Sciatic nerve (tissue), 2 donors: ENCODE measurements at places on chromosomes 1 and 21.

DNA sequence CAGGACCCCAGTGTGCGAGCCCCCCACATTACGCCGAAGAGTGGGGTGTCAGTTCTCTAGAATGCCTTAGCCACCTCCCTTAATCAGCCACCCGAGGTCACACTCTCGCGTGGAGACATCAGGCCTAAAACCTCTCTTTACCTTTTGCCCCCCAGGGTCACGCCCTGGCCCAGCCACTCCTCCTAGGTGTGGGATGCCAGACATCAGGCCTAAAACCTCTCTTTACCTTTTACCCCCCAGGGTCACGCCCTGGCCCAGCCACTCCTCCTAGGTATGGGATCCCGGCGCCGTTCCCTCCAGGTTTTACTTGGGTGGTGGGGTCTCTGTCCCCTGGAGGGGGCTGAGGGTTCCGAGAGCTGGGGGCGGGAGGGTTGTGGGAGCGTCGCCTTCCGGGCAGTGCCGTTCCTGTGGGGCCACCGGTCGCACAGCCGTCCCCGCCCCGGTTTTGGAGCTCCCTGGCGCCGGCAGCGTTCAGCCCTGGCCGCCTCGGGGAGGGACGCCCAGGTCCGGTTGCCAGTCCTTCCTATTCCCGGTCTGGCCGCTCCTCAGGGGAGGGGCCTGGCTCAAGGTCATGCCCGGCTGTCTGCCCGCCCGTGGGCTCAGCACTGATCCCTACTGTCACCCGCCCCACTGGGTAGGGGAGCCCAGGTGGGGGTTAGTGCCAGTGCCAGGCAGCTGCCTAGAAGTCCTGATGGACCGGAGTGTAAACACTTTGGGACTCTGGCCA, 882 bp downstream of the VPS13D start:
- DNase-seq, result peak; percentile 62

GRCh38 chr1:14437417-14437918, 161.0 kb upstream of the KAZN start:
- no peak for DNase-seq

DNA sequence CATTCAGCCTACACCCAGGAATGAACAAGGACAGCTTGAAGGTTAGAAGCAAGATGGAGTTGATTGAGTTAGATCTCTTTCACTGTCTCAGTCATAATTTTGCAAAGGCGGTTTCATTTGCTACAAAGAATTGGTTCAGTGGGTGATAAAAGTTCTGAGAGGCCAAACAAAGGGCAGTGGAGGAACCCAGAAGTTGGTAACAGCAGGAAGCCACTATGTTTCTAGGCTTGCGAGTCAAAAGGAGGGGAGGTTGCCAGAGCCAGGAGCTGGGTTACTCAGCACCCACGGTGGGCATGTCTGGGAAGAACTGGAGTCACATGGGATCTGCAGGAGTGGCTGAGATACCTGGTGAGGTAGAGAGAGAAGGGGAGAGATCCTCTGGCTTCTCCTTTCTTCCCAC, 64.2 kb upstream of the MRPS6 start:
- no peak for DNase-seq

- DNase-seq, result no peak
Observed at GRCh38 chr21:45161038-45161945, 86.9 kb downstream of the ADARB1 start.

DNA sequence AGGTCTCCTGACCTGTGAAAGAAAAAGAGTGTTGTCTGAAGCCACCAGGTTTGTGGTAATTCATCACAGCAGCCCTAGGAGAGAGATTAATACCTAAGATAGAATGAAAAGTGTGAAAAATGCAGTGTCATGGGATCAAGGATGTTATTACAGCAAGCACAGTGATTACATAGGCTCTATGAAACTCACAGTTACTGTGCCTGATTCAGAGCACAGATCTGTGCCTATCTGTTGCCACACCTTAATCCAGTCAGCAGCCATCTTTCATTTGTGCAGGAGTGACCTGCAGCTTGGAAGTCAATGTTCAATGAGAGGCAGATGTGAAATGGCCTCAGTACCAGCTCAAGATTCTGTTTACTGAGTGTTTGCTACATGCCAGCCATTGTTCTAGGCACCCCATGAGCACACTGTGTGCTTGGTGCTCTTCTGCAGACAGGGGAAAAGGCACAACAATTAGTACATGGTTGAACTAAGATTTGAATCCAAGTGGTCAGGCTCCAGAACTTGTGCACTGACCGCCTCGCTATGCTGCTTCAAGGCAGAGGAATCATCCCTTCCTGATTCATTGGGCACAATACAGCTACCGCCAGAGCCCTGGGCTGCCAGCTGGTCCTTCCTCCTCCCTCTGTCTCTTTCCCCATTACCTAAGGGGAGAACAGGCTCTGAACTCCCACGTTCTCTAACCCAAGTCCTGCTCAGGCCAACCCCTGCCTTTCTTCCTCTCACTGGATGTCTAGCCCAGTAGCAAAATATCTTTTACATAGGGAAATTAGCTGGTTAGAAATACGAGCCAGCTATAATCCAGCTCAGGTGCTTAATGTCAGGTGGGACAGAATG, 56.3 kb upstream of the NEK2 start:
- no peak for DNase-seq

- DNase-seq, result peak; percentile 72
Observed at GRCh38 chr1:150973836-150974579, 627 bp downstream of the CERS2 start.

DNA sequence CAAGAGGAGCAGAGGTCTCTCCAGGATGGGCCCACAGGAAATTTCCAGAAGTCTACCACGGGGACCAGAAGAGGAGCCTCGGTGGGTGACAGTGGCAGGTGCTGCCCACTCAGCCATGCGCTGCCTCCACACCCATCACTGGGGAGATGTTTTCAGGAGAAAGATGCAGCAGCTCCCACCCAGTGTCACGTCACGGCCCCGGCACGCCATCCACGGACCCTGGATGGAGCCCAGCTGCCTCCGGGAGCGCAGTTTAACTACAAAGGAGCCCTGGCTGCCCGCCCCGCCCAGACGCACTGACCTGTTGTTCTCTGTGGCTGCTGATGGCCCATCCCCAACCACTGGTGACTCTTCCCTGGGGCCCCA, 6.8 kb downstream of the TSPEAR start:
- DNase-seq, result peak; percentile 51

GRCh38 chr1:50371749-50372148, 51.5 kb downstream of the DMRTA2 start:
- no peak for DNase-seq

GRCh38 chr1:212035123-212035834, at the start of the genes DTL and INTS7:
Gene DTL, plus strand, starts transcription at chr1:212035748. Its CDS starts 143 bp downstream, at chr1:212035891.
Gene INTS7, minus strand, starts transcription at chr1:212035557. Its CDS starts 120 bp downstream, at chr1:212035437.
- peak; percentile 98 for DNase-seq

DNA sequence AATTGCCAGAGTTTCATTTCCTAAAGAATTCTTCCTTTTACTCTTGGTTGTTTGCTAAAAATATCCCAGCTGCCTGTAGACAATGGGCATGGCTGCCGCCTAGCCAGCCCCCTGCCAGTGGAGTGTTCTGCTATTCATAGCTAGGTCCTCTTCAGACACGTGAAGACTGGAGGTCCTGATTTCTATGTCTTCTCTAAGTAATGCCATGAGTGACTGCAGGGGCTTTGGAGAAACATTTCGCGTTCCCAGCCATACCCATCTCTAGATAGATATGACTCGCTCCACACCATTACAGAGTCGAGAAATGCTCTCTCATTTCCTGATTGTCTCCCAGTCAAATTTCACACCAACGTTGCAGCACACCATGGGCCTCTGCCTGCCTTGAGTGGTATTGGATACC, 99.5 kb upstream of the BACE2 start:
- no peak for DNase-seq

DNA sequence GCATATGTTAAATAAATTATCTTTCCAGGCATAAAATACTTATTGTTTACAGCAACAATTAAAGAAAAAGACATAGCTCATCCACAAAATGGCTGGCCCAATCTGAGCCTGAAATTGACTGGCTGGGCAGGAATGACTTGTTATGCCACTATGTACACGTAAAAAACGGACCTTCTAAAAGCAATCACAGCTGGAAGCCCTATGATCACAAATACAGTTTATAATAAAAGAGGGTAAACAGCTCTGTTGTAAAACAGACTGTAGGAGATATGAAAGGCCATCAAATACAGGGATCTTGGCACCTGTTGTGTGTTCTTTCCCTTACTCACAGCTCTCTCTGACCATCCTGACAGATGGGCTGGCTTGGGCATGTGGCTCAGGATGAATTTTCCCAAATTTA, 70.5 kb upstream of the DMRTA2 start:
- DNase-seq, result no peak

- DNase-seq, result no peak
Observed at GRCh38 chr1:115135681-115136080, 46.4 kb upstream of the TSPAN2 start.

DNA sequence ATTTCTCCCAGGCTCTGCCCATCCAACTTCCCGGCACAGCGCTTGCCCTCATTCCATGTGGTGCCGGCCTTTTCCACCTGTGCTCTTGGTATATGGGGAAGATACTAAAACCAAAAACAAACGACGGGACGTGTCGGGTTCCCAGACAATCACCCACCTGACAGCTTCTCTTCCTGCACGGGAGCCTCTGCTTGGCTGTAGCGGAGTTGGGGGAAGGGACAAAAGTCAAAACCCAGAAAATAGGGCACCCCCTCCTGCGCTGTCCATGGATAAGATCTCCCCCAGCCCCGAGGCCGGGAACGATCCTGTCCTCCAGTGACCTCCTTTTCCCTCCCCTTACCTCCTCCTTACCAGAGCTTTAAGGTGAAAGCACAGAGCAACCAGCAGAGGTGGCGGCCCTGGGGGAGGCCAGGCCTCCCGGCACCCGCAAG, 640 bp downstream of the JTB start:
- DNase-seq, result no peak

DNA sequence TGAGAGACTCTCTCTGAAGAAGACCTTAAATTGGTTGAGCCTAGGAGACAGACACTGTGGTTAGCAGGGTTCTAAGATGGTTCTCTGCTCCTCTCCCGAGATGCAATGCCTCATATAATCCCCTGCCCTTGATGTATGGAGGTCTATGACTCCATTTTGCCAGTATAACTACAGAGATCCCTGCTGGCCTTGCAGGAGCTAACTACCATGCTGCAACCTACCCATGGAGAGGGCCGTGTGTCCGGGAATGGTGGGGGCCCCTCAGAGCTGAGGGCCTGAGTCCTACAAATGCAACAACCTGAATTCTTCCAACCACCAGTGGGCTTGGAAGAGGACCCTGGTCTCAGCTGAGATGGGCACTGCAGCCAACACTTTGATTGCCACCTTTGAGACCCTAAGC, 388.0 kb downstream of the SETD4 start:
- DNase-seq, result no peak

GRCh38 chr1:41465741-41466140, 18.7 kb downstream of the EDN2 start:
- DNase-seq, result no peak

DNA sequence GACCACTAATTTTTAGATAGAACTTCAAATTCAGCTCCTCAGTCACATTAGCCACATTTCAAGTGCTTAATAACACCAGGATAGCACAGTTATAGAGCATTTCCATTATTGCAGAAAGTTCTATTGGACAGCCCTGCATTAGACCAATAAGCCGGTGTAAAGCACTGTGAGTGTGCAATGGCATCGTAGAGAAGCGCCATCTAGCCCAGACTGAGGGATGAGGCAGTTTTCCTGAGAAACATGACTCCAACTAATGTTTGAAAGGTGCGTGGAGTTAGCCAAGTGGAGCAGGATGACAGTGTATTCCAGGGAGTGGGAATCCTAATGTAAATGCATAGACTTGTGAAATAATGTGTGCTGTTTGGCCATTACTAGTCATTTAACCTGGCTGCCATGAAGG, 7.7 kb downstream of the RPE65 start:
- DNase-seq, result no peak

DNA sequence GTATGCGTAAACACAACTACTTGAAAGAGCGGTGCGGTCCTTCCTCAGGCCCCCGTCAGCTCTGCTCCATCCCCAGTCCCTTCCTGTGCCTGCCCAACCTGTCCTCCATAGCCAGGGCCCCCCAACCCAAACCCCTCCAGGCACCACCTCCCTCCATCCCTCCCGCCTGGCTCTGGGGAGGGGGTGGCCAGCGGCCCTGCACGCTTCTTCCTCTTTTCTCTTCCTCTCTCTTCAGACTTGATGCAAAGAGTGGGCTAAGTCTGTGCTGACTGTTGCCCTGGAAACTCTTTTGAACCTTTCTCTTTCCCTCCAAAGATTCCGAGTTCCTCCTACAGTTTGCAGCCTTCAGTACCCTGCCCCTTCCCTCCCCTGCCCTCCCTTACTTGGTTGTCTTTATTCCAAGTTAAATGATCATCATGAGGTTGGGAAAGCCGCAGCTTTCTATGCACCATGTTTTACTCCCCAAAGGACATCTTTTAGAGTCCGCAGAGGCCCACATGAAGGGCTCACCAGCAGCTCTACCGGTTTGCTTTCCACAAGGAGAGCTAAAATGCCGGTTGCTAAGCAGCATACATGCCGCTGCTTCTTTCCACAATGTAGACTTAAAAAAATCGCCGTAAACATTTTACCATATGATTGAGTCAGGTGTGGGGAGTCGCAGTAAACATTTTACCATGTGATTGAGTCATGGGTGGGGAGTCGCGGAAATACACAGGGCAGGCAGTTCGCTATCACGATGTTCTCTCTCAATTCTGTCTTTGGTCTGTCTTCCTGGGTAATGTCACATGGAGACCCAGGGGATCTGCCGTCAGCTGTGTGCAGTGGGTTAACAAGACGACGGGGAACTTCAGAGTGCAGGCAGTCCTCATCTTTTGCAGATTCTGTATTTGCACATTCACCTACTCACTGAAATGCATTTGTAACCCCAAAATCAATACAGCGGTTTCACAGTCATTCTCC, 525.3 kb downstream of the KIF26B start:
- DNase-seq, result peak; percentile 42

GRCh38 chr21:40516335-40516734, 330.6 kb downstream of the DSCAM start:
- no peak for DNase-seq

DNA sequence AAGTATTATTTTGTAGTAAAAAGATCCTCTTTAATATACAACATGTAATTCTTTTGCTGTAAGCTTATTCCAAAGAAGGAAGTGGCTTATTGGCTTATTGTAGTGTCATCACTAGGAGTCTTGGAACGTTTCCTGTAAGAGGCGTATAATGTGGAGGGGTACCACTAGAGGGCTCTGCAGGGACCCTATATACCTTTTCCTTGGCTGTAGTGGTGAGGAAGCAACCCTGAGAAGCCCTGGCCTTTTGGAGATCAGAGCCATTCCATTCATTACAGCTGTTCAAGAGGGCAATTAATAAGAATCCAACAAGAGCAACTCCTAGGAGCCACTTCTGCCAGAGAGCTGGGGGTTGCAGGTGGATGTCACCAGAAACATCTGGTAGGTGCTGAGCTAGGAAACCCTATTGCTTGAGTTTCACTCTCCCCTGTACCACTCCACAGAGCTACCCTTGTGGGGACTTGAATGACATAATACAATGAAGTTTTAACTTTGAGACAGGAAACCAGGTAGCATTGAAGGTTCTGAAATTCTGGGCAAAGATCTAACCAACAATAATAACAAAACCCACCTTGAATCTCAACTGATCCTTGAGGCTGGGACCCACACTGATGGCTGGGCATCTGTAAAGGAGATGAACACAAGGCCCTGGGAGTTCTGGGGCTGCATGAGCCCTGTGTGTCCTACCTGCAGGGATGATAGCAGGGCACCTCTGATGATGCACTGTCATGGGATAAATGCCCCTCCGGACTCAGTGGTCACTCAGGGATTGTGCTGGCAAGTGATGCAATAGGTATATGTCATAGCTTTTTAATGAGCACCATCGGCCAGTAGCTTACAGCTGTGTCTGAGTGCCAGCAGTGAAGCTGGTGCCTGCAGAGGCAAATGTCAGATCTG, 160.2 kb upstream of the COA6 start:
- DNase-seq, result no peak
